ENCODE measurements at places on chromosomes 6 and 20.
A peak's percentile ranks its signal among the peaks of the same experiment; 100 is the strongest.

DNA sequence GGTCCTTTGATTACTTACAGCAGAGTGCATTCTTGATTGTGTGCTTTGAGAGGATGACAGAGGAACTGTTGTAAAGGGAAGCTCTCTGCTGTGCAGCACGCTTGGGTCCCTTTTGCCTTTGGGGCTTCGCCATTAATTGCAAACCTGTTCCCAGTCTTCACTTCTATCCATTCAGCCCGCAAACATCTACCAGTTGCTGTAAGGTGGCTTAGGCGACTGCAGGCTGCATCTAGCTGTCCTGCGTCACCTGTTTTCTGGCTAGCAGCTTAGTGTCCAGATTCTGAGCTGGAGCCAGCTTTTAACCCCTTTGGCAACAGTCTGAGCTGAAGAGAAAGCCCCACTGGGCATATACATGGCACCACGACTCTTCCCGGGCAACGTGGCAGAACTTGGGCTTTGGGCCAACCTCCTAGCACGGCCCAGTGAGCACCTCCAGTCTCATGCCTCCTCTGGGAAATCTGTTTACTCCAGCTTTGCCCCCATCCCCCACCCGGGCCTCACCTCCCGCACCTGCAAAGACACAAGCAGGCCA, 2.5 kb upstream of the FASTKD5 start:
- no peak for DNase-seq

DNA sequence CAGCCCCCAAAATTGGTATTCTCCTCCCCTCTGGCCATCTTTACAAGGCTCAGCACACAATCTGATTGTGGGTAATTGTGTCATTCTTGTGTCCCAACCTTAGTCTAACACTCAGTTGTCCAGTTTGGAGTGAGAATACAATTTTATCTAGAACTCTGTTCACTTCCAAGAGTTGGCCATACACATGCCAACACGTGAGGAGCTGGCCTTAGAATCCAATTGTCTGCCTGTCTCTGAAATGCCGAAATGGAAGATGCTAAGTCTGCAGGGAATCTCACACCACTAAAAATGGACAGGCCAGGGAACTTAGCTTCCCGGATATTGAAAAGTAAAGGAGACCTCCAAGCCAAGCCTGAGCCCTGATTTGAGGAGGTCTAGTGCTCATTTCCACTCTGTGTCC, 12.3 kb downstream of the FOXA2 start:
- DNase-seq, result no peak

- DNase-seq, result peak; percentile 76
Observed at GRCh38 chr6:47047479-47048407, 5.6 kb upstream of the ADGRF1 start.

GRCh38 chr6:159532155-159532554, 160.9 kb downstream of the SOD2 start:
- no peak for DNase-seq

DNA sequence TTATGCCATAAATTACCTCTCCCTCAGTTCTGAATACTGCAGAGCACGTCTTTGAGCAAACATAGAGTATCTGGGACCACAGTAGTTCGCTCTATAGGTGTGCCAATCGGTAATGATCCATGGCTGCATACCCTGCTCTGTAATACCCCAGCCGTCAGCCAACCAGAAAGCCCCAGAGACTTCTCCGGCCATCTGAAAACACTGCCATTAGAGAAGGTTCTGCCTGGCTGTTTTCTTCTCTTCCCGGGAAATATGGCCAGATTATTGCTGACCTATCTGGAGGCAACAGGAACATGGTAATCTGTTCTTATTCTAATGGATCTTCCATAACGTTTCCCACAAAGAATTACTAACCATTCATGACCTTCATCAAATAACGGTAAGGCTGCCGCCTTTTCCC, 139.9 kb downstream of the RPS12 start:
- DNase-seq, result no peak

DNA sequence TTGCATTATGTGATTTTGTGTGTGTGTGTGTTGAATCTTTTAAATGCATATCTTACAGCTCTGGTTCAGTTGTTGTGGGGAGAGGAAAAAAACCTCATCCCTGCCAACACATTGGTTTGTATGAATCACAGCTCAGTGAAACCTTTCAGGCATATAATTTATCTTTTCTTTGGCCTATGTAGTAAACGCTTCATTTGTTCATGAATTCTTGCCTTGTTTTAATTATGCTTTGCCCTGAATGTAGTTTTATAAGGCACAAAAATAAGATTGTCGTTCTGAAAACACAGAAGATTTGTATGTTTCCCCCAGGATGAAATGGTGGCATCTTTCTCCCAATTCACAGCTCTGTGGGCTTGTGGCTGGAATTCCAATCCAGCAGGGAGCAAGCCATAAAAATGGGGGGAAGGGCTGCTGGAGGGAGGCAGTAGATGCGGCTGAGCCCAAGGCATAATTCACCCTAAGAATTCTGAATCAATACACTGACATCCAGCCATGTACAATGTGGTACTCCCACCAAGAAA, 45.1 kb downstream of the BCAS1 start:
- DNase-seq, result no peak

GRCh38 chr20:22966787-22967464, 68.2 kb upstream of the SSTR4 start:
- DNase-seq, result no peak

DNA sequence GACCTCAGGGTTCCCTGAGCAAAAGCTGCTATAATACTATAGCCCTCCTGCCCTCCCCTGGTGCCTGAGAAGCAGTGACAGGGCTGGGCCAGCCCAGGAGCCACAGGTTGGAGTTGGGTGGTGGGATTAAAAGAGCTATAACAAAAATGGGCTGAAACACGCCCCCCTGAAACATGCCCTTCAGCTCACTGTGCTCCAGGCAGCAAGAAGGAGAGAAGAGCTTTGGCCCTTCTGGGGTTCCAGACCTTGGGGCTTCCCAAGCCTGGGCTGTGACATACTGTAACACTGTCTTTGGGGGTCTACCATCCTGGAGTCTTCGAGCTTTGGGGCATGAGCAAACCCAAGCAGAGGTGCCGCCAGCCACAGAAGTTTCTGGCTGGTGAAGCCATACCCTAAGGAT, 129.2 kb downstream of the HTR1B start:
- DNase-seq, result no peak

DNA sequence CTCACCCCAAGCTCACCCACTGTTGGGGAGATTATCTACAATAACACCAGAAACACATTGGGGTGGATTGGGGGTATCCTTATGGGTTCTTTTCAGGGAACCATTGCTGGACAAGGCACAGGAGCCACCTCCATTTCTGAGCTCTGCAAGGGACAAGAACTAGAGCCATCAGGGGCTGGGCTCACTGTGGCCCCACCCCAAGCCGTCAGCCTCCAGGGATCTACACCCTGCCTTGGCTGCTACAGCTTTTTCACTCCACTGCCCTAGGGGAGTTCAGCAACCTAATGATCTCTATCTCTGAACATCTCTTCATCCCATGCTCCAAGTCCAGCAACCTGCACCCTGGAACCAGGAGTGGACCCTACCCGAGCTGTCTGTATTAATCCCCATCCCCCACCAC, 21.2 kb downstream of the MAVS start:
- no peak for DNase-seq
